DMS53 (cell line): ENCODE measurements at places on chromosomes 2 and 18.

DNA sequence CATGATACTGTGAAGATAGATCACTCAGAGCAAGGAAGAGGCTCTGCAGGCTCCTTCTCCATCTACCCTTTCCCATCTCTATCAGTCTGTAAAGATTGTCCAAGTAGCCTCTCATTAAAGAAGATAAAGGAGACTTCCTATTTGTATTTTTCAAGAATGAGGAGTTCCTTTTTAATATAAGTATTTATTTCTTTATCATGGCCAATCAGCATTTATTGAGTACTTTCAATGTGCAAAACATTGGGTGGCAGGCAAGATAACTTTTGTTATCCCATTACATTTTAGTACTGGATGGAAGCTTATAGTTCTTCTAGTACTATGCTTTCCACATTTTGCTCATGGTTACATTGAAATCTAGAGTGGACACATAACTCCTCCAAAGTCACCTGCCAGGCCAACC, 3.6 kb upstream of the PDE11A start:
- DNase-seq = no peak

- DNase-seq = no peak
These were observed 218.3 kb upstream of the STK17B start for GRCh38 chr2:196389670-196390069.

DNA sequence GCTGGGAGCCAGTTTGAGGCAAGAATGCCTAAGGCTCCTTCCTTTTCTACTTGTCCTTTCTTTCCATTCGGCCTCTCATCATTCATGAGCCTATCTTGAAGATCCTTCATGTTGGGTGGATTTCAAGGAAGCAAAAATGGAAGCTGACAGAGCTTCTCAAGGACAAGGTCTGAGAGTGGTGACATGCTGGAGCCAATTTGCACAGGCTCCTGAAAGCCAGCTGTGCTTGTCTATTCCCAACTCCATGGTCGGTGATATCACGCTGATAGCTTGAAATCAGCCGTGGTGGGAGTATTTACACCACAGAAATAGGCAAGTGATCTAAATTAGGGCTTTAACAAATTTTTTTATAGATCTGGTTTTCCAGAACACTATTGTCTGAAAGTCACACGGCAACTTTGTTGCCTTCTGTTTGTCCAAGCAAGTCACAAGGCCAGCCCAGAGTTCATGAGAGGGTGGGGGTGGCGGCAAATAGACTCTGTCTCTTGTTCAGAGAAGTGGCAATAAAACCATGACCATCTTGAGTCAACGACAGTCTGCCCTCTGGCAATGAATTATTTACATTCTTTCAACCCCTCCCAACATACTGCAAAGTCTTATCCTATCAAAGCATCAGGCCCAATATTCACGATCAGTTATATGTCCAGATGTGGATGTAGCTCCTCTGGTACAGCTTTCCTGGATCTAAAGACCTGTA, 49.9 kb upstream of the SLC35F5 start:
- DNase-seq = no peak

- no peak for DNase-seq
These were observed 200.4 kb downstream of the MREG start for GRCh38 chr2:215812966-215813365.

GRCh38 chr18:28766721-28767120, 589.8 kb upstream of the CDH2 start:
- DNase-seq = no peak

DNA sequence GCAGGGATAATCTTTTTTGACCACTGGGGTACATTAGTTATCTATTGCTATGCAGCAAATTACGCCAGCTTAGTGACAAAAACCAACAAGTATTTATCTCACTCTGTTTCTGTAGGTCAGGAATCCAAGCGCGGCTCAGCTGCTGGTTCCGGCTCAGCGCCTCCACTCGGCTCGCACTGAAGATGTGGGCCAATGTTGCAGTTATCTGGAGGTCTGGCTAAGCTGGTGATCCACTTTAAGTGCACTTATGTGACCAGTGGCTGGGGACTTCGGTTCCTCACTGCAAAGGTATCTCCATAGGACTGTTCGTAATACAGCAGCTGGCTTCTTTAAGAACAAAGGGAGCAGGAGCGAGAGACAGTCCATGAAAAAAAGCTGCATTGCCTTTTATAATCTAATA, 591.9 kb downstream of the TMEM182 start:
- DNase-seq = peak; percentile 80

- DNase-seq = no peak
These were observed 168.2 kb downstream of the DPP10 start for GRCh38 chr2:114610677-114611076.

DNA sequence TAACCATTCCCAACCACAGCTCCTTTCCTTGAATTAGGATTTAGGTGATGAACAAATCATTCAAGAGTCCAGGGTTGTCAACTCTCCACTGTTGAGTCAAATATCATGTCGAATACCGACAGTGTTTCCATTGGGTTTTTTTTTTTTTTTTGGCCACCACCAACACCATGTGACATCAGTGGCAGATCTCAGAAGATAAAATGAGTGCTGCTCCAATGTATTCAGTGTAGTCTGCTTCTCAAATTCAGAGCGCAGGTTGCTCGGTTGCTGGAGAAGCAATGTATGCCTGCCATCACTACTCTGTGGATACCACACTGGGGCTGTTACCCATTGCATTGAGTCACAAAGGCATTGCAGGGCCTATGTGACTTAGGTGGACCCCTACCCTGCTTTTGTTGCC, 10.8 kb upstream of the ATL2 start:
- no peak for DNase-seq

DNA sequence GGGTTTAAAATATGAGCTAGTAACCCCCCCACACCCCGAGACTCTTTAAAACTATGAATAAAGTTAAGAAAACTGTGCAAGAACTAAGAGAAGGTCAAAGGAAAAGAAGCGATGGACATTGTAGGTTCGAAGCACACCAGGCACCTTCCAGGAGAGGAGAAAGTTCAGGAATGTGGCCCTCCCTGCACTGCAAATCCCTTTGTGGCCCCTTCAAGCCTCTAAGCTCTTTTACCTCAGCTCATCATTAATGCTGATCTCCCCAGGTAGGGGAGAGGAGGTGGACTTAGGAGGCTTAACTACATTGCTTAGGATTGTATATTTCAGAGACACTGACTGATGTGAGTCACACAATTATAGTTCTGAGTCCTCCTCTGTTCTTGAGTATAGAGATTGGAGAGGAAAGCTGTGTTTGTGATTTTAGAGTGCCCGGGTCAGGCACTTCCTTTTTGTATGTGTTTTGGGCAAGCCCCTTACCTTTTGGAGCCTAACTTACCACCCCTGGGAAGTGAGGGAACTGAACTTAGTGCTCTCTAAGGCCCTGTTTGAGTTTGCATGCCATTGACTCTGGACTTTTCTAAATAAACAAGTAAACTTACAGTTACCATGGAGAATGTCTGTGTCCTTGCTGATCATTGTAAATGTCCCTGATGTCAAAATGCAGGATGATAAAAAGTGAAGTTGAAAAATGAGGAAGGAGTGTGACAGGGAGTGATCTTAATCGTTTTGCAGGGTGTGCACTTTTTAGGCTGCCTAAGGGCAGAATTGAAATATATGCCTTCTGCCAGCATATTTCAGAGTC, 140.8 kb upstream of the ZEB2 start:
- no peak for DNase-seq

- DNase-seq = no peak
These were observed 284.4 kb downstream of the SOX11 start for GRCh38 chr2:5976531-5977065.

DNA sequence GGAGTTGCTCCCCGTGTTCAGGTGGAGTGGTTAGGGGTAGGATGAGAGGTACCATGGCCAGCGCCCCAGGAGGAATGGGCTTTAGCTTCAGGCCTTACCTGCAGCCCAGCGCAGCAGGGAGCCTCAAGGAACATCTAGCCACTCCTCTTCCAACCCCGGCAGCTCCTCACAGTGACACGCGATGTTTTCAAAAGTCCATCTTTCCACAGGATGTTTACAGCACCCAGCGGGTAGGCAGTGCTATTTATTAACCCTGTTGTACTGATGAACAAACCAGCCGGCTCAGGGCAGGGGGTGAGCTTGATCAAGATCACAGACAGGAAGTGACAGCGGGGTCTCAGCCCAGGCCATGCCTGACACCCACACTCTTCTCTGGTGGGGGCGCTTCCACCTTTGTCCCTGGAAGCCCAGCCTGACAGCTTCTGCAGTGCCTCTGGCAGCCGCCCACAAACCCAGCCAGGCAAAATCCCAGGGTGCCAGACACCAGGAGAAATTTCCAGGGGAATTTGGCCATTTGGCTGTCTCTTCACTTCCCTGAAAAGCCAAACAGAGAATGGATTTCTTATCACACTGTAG, 18.4 kb upstream of the PRLH start:
- no peak for DNase-seq

- no peak for DNase-seq
These were observed 45.6 kb downstream of the SLC4A1AP start for GRCh38 chr2:27709326-27709725.

GRCh38 chr18:67875060-67875459, 358.5 kb upstream of the DSEL start:
- peak; percentile 15 for DNase-seq

DNA sequence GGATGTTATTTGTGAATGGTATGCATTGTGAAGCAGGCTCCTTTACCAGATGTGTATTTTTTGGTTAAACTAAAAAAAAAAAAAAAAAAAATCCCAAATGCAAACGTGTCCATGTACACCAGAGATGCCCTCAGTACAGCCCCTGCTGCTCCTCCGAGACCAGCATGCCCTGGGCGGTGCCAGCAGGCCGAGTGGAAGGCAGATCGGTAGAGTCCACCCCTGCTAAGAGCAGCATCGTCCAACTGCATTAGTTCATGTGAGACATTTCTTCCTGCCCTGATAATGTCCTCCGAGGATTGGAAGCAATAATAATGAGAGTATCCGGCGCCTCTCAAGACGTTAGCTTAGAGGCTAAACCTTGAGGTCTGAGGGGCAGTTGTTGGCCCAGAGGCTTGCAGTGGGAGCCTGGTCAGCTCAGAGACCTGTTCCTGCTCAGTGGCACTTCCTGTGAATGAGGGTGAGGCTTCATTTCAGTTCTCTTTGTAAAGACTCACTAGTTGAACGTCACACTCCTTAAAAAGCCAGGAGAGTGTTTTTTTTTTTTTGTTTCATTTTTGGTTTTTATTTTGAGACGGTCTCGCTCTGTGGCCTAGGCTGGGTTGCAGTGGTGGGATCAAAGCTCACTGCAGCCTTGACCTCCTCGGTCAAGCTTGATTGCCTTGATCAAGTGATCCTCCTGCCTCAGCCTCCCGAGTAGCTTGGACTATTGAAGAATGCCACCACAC, 5.6 kb downstream of the SLC66A3 start:
- DNase-seq = no peak

GRCh38 chr2:159545085-159545484, 71.3 kb downstream of the BAZ2B start:
- no peak for DNase-seq

DNA sequence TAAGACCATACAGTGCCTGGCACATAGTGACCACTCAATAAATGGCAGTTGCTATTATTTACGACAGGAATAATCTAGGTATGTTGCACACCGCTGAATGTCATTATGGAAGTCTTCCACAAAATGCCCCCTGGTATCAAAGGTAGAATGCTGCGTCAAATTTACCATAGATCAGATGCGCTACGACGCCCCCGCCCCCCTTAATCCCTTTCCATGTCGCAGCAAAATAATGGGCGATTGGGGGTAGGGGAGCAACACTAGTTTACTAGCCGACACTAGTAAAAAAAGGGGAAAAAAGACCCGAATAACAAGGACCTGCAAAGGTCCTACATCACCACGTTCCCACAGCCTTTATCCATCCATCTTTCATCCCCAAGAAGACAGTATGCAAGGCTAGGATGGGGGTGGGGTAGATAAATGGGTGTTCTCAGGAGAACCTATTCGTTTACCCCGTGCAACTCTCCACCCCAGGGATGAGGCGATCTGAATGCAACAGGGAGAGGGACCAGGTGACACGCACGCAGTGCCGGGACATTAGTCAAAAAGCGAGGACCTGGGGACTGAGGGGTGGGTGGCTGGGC, 455 bp downstream of the PREPL start:
- peak; percentile 88 for DNase-seq

DNA sequence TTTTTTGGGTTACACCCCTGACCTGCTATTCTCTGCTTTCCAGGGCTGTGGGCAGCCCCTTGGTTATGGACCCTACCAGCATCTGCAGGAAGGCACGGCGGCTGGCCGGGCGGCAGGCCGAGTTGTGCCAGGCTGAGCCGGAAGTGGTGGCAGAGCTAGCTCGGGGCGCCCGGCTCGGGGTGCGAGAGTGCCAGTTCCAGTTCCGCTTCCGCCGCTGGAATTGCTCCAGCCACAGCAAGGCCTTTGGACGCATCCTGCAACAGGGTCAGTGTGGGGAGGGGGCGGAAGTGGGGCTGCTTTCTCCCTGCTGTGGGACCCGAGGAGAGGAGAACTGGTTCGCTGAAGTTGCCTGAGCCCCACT, 9.7 kb upstream of the WNT10A start:
- no peak for DNase-seq
